ENCODE measurements at places on chromosomes 2 and 18.

DNA sequence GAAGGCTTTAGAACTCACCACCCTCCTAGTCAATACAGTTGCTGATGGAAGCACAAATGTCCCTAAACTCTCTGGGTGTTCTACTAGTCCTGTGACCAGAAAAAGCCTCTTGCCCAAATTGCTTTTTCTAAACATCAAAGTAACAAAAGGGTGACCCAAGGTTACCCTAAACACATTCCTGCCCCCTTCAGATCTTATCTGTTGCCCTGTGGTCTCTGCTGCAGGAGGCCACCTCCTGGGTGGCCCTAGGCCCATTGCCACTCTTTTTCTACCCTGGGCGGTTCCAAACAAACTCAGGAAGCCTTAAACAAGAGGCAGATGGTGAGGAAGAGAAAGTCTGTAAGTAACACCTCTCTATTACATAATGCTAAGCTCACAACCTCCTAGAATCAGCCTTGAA lies 3.3 kb downstream of the RNF152 start:
- H3K4me1 ChIP-seq, result peaks cover 13% of the 10 kb centered on the region
- H3K27ac ChIP-seq, result no peak overlapping the region

- peak overlapping the region; percentile 24 for H3K4me3 ChIP-seq
- H3K36me3 ChIP-seq, result no peaks in the 10 kb centered on the region
- DNase-seq, result peak; percentile 74
- no peaks in the 10 kb centered on the region for H3K27me3 ChIP-seq
- peaks cover 50% of the 10 kb centered on the region for H3K4me1 ChIP-seq
These were observed 55.0 kb downstream of the ANKRD44 start for GRCh38 chr2:197255543-197255942.

- DNase-seq, result no peak
- no peak overlapping the region for H3K27ac ChIP-seq
- H3K4me1 ChIP-seq, result no peaks in the 10 kb centered on the region
- H3K36me3 ChIP-seq, result no peaks in the 10 kb centered on the region
- no peaks in the 10 kb centered on the region for H3K27me3 ChIP-seq
These were observed 340.1 kb downstream of the CLIP4 start for GRCh38 chr2:29455200-29455860.

DNA sequence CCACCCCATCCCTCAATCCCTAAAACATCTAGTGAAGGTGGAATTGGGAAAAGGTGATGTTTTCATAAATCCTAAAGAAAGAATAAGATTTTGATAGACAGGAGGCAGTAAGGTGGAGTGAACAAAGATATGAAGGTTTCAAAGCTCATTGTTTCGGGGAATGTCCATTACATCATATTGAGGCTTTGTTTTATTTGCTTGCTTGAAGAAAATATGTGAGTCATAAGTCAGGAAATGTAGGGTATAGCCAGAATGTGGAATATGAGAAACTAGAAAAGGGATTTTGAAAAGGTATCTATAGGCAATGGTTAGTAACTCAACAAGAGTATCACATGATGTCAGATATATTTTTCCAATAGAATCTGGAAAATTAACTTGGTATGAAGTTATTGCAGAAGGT lies 1178.5 kb upstream of the ACVR2A start:
- H3K4me1 ChIP-seq, result no peaks in the 10 kb centered on the region
- no peak overlapping the region for H3K27ac ChIP-seq
- no peak for DNase-seq
- H3K4me3 ChIP-seq, result no peak overlapping the region
- no peaks in the 10 kb centered on the region for H3K27me3 ChIP-seq

DNA sequence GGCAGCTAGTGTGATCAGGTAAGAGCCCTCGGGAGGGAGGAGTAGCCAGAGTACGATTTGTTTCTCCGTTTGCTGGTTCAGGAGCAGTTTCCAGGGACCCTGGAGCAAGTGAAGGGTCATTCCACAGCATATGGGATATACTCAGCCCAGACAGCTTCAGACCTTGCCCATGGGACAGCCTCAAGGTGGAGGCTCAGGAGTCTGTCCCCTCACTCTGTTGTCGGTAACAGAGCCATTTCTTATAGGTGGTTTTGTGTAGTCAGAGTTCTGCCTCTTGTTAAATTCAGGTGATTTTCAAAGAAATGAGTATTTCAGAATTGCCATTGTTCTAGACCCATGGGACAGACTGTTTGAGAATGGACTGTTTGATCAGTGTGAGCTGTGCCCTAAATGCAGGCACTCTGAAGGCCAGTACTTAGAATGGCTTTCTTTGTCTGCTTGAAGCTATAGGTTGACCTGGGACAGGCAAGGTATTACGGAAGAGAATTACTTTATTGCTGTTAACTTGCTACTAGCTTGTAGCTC lies 15.2 kb downstream of the FMNL2 start:
- H3K4me1 ChIP-seq, result no peaks in the 10 kb centered on the region
- no peak overlapping the region for H3K27ac ChIP-seq
- no peak for DNase-seq
- H3K36me3 ChIP-seq, result no peaks in the 10 kb centered on the region

- no peaks in the 10 kb centered on the region for H3K27me3 ChIP-seq
- no peak within 1 kb of the TSS for H3K27ac ChIP-seq
- DNase-seq, result peak; percentile 15
- H3K36me3 ChIP-seq, result no peaks in the 10 kb centered on the region
- no peaks in the 10 kb centered on the region for H3K4me1 ChIP-seq
These were observed at the start of gene MYO1B for GRCh38 chr2:191245046-191245868. Gene MYO1B (plus strand): TSS chr2:191245404. CDS start chr2:191276896, 31,492 bp downstream.

- no peaks in the 10 kb centered on the region for H3K27me3 ChIP-seq
- no peak for DNase-seq
- no peak overlapping the region for H3K27ac ChIP-seq
- H3K4me3 ChIP-seq, result no peak overlapping the region
- H3K36me3 ChIP-seq, result no peaks in the 10 kb centered on the region
- H3K4me1 ChIP-seq, result no peaks in the 10 kb centered on the region
These were observed 88.2 kb downstream of the GREB1L start for GRCh38 chr18:21330122-21330701.

GRCh38 chr2:73043929-73044832 lies 27.3 kb downstream of the SFXN5 start:
- no peak overlapping the region for H3K27ac ChIP-seq
- DNase-seq, result no peak
- peaks cover 3% of the 10 kb centered on the region for H3K4me1 ChIP-seq
- H3K4me3 ChIP-seq, result no peak overlapping the region

- H3K27me3 ChIP-seq, result no peaks in the 10 kb centered on the region
- H3K27ac ChIP-seq, result peak overlapping the region; percentile 87
- peak; percentile 69 for DNase-seq
- H3K36me3 ChIP-seq, result no peaks in the 10 kb centered on the region
- H3K4me1 ChIP-seq, result peaks cover 35% of the 10 kb centered on the region
These were observed 891 bp downstream of the KDM3A start for GRCh38 chr2:86441882-86442641.

- no peaks in the 10 kb centered on the region for H3K4me1 ChIP-seq
- H3K27ac ChIP-seq, result no peak overlapping the region
- no peaks in the 10 kb centered on the region for H3K36me3 ChIP-seq
- no peaks in the 10 kb centered on the region for H3K27me3 ChIP-seq
These were observed 24.3 kb upstream of the DYNC2LI1 start for GRCh38 chr2:43749583-43749982.

GRCh38 chr2:3486047-3487027 lies 33.0 kb downstream of the ADI1 start:
- no peaks in the 10 kb centered on the region for H3K27me3 ChIP-seq
- H3K27ac ChIP-seq, result no peak overlapping the region
- H3K36me3 ChIP-seq, result peaks cover 2% of the 10 kb centered on the region
- no peaks in the 10 kb centered on the region for H3K4me1 ChIP-seq

DNA sequence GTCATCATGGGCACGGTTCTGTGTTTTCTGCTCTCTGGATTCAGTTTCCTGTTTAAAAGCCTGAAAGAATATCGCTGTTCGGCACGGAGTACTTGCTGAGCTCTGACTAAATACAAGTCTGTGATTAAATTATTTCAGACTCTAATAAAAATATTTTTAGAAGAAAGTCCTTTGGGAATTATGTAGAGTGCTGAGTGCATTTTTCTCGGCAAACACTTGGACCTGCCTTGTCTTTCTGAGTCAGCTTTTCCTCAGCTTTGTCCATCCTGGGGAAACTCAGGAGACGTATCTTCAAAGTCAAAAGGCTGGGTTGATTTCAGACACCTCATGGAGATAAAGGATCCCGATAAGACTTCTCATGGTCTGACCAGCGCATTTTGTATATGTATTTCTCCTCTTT lies 45.9 kb downstream of the IL1R2 start:
- H3K4me3 ChIP-seq, result no peak overlapping the region
- H3K27me3 ChIP-seq, result no peaks in the 10 kb centered on the region
- H3K36me3 ChIP-seq, result no peaks in the 10 kb centered on the region

DNA sequence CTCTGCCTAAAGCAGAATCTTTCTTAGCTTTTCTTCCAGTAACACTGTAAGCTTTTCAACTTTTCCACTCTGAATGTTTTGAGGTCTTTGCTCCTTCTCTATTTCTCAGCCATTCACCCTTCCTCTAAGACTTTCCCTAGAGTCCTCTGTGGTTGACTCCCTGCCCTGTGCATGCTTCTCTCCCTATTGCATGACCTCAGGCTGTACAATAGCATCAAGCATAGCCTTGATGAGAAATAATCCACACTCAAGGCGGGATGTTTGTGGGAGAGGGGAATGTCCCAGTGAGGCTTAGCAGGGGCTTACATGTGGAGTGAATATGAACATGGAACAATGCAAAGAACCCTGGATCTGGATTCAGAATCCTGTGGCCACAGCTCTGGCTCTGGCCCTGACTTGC lies 48.4 kb upstream of the IGFBP5 start:
- H3K27ac ChIP-seq, result no peak overlapping the region
- no peak for DNase-seq
- peaks cover 26% of the 10 kb centered on the region for H3K27me3 ChIP-seq
- no peaks in the 10 kb centered on the region for H3K4me1 ChIP-seq
- H3K36me3 ChIP-seq, result no peaks in the 10 kb centered on the region
- H3K4me3 ChIP-seq, result no peak overlapping the region

DNA sequence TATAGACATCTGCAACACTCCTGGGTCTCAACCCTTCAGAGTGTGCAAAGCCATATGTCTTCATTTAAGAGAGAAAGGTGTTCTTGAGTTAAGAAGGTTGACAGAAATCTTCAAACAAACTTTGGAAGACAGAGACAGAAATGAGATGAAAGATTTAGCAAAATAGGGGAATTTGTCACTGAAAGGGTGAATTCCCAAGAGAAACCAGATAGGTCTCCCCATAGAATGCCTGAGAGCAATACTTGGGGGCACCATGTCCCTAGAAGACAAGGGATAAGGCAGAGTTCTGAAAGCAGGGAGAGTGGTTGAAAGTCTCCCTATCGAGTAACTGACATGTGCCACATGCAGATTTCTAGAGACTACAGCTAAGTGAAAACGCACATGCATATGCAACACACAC lies 50.0 kb downstream of the AP1S3 start:
- H3K4me3 ChIP-seq, result no peak overlapping the region
- H3K36me3 ChIP-seq, result no peaks in the 10 kb centered on the region
- H3K27ac ChIP-seq, result no peak overlapping the region

GRCh38 chr2:72953976-72954375 lies 36.7 kb downstream of the EMX1 start:
- peak overlapping the region; percentile 51 for H3K4me3 ChIP-seq
- H3K27me3 ChIP-seq, result no peaks in the 10 kb centered on the region
- DNase-seq, result peak; percentile 30
- peaks cover 2% of the 10 kb centered on the region for H3K36me3 ChIP-seq

- H3K4me3 ChIP-seq, result no peak overlapping the region
- DNase-seq, result no peak
- H3K4me1 ChIP-seq, result no peaks in the 10 kb centered on the region
- H3K27me3 ChIP-seq, result no peaks in the 10 kb centered on the region
- H3K36me3 ChIP-seq, result no peaks in the 10 kb centered on the region
- no peak overlapping the region for H3K27ac ChIP-seq
These were observed 418.3 kb upstream of the SPHKAP start for GRCh38 chr2:228599781-228600180.

GRCh38 chr2:39703181-39703872 lies 37.6 kb downstream of the TMEM178A start:
- no peak overlapping the region for H3K27ac ChIP-seq
- no peaks in the 10 kb centered on the region for H3K36me3 ChIP-seq
- H3K27me3 ChIP-seq, result peaks cover 2% of the 10 kb centered on the region
- no peak for DNase-seq

- DNase-seq, result no peak
- no peaks in the 10 kb centered on the region for H3K36me3 ChIP-seq
- no peaks in the 10 kb centered on the region for H3K4me1 ChIP-seq
These were observed 230.2 kb downstream of the ANKRD30B start for GRCh38 chr18:14978191-14978590.

DNA sequence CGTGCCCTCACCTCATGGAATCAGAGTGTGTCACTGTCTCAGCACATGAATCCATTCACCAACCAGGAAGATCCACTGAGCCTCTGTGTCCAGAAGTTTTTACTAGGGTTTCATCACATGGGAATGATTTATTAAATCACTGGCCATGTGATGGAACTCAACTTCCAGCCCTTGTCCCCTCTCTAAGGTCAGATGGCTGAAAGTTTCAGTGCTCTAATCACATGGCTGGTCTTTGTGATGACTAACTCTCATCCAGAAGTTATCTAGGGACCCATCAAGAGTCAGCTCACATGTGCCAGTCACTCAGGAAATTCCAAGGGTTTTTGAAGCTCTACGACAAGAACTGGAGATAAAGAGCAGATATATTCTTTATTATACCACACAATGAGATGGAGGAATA lies 140.5 kb upstream of the GYPC start:
- H3K27ac ChIP-seq, result no peak overlapping the region
- no peak for DNase-seq
- no peaks in the 10 kb centered on the region for H3K36me3 ChIP-seq

DNA sequence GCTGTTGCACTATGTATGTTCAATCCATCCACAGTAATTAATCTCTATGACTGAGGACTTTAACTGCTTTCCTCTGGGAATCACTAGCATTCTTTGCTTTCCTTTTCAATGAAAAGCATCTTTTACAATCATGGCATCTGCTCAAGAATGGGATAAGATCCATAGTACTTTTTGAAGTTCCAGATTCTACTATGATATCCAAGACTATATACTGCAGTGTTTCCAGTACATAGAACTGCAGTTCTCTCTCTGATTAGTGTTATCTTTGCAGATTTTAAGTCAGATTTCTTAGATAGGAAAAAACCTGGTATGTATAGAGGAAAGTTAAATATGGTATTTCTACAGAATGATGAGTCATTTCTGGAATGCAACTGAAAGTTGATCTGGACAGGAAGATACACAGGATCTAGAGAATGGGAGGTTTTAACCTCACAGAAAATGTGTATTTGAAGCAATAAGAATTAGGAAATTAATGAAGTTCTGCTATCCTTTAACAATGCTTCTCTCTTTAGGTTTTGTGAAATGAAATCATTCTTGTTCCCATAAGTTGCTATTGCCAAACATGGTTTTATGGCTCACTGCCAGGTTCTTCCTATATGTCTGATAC lies 670.7 kb downstream of the ERBB4 start:
- H3K27me3 ChIP-seq, result no peaks in the 10 kb centered on the region
- H3K4me1 ChIP-seq, result no peaks in the 10 kb centered on the region
- no peak for DNase-seq
- H3K36me3 ChIP-seq, result no peaks in the 10 kb centered on the region
- H3K27ac ChIP-seq, result no peak overlapping the region
- no peak overlapping the region for H3K4me3 ChIP-seq
